ENCODE measurements at places on chromosomes 3 and 15. TPM values are rescaled to one million over a fixed set of nuclear protein-coding genes. Genes with fewer than 3 reads are reported as not detected.

Gene SLC12A8
- total RNA-seq: 1.4 TPM

GRCh38 chr15:82300883-82301282 is 38.3 kb downstream of the SAXO2 start:
- peaks cover 8% of the 10 kb centered on the region for H3K4me1 ChIP-seq
- DNase-seq: no peak
- H3K4me3 ChIP-seq: no peak overlapping the region
- no peak overlapping the region for H3K27ac ChIP-seq
- H3K36me3 ChIP-seq: no peaks in the 10 kb centered on the region

Gene FGF7
- 1.4 TPM for total RNA-seq

GRCh38 chr3:190532731-190533203 is 18.9 kb downstream of the IL1RAP start:
- H3K27ac ChIP-seq: peak overlapping the region; percentile 33
- peaks cover 14% of the 10 kb centered on the region for H3K4me1 ChIP-seq
- H3K4me3 ChIP-seq: no peak overlapping the region
- peaks cover 5% of the 10 kb centered on the region for H3K36me3 ChIP-seq

- no peak overlapping the region for H3K27ac ChIP-seq
- peaks cover 33% of the 10 kb centered on the region for H3K36me3 ChIP-seq
- H3K4me1 ChIP-seq: peaks cover 14% of the 10 kb centered on the region
- H3K27me3 ChIP-seq: no peaks in the 10 kb centered on the region
Observed at GRCh38 chr3:39130693-39131265, 22.6 kb downstream of the CSRNP1 start.

- H3K27me3 ChIP-seq: no peaks in the 10 kb centered on the region
- no peak overlapping the region for H3K4me3 ChIP-seq
- H3K27ac ChIP-seq: no peak overlapping the region
- H3K4me1 ChIP-seq: peaks cover 24% of the 10 kb centered on the region
- DNase-seq: no peak
Observed at GRCh38 chr15:39417366-39418134, 163.3 kb upstream of the THBS1 start.

GRCh38 chr3:33578325-33579177 is 138.3 kb upstream of the UBP1 start:
- H3K27ac ChIP-seq: no peak overlapping the region
- no peaks in the 10 kb centered on the region for H3K36me3 ChIP-seq

Gene DAZL
- not detected for total RNA-seq
